ENCODE measurements at places on chromosomes 6 and 20. TPM values are rescaled to one million over a fixed set of nuclear protein-coding genes. Genes with fewer than 3 reads are reported as not detected.

Gene ANKRD66
- total RNA-seq: not detected

Gene WFDC2
- 1.0 TPM for total RNA-seq

Gene WFDC12
- not detected for total RNA-seq

Gene NNAT
- total RNA-seq: not detected

Gene FGD2
- 5.7 TPM for total RNA-seq

Gene SLC22A3
- 1.2 TPM for total RNA-seq

Gene C6orf118
- total RNA-seq: not detected

Gene TINAG
- 0.16 TPM for total RNA-seq

Gene ESR1
- total RNA-seq: 1.2 TPM

Gene TSHZ2
- total RNA-seq: 4.9 TPM

Gene CTAGE9
- total RNA-seq: not detected

Gene GGTLC1
- not detected for total RNA-seq

Gene TBP
- total RNA-seq: 8.1 TPM

Gene CARMIL1
- total RNA-seq: 3.4 TPM

Gene STK35
- 11.7 TPM for total RNA-seq

Gene SRMS
- not detected for total RNA-seq

Gene DNAH8
- 0.03 TPM for total RNA-seq

Gene TPBG
- 1.9 TPM for total RNA-seq

Gene NRN1
- total RNA-seq: 12.6 TPM

Data from Right ventricle myocardium superior (tissue), 1 donor.